Esophagus squamous epithelium (tissue), 5 donors: ENCODE measurements at places on chromosomes 13 and 19.

DNA sequence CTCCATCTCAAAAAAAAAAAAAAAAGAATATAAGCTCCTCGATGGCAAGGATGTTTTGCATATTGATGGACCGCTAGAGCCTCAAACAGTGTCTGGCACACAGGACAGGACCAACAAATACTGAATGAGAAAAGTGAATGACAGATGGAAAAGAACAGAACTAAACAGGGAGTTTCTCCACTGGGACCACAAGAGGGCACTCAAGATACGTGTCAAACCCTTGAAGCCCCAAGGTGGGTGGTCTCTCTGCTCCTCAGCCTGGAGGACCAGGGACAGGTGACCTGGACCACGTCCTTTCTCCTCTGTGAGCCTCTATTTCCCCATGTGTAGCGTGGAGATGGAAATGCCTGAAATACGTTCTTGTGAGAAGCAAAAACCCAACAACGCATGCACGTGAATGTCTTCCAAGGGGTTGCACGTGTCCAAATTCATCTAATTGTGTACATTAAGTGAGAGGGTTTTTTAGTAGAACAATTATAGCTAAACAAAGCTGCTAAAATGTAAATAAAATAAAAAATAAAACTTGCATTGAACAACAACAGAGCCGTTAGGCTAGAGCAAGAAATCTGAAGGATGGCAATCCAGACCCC, 5.7 kb upstream of the CDC42EP5 start:
- DNase-seq, result no peak

DNA sequence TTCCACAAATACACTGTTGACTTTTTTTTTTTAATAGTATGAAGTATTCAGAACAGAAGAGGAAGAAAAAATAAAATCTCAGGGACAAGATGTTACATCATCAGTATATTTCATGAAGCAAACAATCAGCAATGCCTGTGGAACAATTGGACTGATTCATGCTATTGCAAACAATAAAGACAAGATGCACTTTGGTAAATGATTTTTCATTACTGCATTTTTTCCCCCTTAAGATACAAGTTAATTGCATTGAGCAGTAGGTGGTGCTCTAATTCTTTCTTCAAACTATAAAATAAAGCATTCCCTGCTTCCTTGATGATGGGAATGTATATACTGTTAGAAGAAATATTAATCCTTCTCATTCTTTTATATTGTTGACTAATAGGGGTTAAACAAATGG, 17.1 kb downstream of the UCHL3 start:
- no peak for DNase-seq

DNA sequence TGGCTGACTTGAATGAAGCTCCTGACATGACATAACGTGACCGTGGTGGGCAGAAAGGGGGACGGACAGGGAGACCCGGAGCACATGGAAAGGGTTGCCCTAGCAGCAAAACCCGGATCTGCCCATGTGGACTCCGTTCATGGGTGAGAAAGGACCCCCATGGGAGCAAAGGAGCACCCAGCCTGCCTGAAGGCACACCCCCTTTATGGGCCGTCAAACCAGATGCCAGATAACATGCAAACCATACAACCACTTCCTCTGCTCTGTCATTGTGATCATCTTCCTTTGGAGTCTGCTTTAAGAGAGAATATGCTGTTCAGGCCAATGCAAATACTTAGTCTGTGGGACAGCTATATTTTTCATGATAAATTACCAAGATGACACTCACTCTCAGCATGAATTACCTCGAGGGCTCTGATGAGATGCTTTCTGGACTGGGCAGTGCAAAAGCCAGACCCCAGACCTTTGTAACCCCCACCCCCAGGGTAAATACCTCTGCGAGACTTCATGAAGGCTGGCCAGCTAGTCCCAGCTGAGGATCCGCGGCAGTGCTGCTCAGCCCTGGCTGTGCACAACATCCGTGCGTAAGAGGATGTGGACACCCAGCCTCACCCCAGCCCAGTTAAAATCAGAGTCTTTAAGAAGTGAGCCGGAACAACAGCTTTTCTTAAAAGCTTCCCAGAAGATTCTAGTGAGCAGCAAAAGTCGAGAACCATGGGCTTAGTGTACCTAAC, 126.6 kb downstream of the USP12 start:
- no peak for DNase-seq

DNA sequence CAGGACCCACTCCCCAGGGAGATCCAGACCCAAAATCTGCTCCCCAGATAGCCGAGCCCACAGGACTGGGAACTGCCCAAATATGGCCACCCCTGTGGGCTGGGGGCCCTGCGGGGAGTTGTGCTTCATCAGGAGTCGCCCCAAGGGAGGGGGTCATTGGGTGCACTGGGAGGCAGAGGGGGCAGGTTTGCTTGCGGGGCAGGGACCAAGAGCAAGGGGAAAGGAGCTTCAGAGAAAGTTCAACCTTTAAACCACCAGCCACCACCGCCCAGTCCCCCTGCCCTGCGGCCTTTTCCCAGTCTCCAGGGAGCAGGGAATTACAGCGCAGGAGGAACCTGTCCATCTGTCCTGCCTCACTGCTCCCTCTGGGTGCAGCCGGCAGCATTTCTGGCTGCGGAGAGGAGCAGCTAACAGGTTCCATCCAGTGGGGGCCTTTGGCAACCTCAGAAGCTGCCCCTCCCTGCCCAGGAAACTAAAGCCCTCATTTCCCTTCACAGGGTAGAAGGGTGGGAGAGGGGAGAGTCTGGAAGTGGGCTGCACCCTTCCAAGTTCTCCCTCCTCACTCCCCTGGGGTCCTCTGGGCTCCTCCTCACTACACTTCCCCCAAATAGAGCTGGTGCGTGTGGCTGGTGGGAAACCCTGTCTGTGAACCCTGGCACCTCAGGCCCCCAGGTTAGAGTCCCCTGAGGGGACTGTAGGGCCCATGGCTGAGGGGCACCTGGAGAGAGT, 13.8 kb upstream of the ASF1B start:
- DNase-seq, result no peak

- no peak for DNase-seq
These were observed 460 bp downstream of the KMT5C start for GRCh38 chr19:55339889-55340783.

DNA sequence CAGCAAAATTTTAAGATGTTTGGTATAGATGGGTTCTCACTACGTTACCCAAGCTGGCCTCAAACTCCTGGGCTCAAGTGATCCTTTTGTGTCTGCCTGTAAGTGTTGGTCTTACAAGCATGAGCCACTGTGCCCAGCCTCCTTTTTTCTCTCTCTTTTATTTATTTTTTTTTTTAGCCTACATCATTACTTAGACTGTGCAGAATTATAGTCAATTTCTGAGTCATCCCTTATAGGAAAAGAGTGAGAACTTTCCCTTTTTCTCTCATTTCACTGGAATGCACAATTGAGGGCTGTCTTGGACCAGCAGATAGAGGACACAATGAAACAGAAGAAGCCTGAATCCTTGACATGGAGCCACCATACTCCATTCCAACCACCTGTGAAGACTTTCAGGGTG, 13.3 kb downstream of the TSKS start:
- no peak for DNase-seq

GRCh38 chr19:16040642-16041041, 35.7 kb upstream of the TPM4 start:
- no peak for DNase-seq

- no peak for DNase-seq
These were observed 14.1 kb downstream of the KLF2 start for GRCh38 chr19:16338470-16339360.

GRCh38 chr19:5052515-5052914, 83.6 kb downstream of the KDM4B start:
- DNase-seq, result no peak

GRCh38 chr19:14433554-14434501, 722 bp downstream of the PKN1 start:
- no peak for DNase-seq

DNA sequence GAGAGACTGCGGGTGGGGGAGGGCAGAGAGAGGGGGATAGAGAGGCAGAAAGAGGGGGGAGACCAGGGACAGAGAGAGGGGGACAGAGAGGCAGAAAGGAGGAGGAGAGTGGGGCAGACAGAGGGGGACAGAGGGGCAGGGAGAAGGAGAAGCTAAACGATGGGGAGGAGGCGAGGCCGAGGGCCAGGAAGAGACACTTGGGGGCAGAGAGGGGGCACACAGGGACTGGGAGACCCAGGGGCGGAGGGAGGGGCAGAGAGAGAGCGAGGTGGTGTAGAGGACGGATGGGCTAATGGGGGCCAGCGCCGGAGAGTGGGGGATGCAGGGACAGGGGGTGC, 666 bp downstream of the MEIS3 start:
- no peak for DNase-seq

DNA sequence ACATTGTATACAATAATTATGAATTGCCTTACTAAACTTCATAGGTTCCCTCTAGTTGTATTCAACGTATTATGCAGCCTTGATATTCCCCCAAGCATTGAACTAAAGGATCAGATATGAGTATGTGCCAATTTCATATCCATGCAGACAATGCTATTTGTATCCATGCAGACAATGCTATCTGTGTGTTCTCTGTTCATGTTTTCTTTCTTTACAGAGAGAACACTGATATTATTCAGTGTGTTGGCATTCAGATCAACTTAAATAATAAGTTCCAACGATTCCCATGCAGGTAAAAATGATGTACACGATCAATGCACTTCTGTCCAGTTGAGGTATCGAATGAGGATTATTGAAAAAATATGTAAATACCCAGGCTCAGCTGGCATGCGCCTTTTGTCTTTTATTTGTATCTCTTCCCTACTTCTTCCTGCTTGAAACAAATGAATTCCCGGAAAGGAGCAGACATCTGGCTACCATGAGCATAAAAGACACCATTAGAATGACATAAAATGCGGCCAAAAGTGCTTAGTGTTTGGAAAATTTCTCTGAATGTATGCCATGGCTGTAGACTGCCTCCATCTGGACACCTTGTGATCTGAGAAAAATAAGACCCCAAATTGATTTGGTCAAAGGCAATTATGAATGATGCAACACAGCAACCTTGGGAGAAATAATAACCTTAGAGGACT, 731.5 kb downstream of the SLITRK1 start:
- no peak for DNase-seq

GRCh38 chr19:47740866-47741519, 4.4 kb upstream of the NOP53 start:
- DNase-seq, result no peak

GRCh38 chr19:38734176-38734425, 10.2 kb downstream of the CAPN12 start:
- no peak for DNase-seq

DNA sequence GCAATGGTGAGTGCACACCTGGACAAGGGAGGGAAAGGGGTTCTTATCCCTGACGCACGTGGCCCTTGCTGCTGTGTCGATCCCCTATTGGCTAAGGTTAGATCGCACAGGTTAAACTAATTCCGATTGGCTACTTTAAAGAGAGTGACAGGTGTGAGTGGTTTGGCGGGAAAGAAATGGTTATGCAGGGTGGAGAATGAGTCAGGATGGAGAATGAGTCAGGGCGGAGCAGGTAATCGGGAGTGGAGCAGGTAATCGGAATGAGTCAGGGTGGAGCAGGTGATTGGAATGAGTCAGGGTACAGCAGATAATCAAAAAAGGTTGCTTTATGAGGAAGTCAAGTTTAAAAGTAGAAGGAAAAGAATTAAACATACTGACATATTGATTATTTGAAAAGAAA, 24.4 kb upstream of the SIAH3 start:
- DNase-seq, result no peak

DNA sequence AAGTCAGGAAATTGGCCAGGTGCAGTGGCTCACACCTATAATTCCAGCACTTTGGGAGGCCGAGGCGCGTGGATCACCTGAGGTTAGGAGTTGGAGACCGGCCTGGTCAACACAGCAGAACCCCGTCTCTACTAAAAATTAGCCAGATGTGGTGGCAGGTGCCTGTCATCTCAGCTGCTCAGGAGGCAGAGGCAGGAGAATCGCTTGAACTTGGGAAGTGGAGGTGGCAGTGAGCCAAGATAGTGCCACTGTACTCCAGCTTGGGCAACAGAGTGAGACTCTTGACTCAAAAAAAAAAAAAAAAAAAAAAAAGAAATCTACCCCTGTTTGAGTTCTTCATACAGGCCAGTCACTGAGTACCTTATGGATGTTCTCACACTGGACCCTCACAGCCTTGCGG, 42.0 kb downstream of the SLC15A1 start:
- no peak for DNase-seq
